ENCODE measurements at places on chromosomes 12 and 14. TPM values are rescaled to one million over a fixed set of nuclear protein-coding genes. Genes with fewer than 3 reads are reported as not detected.
A peak's percentile ranks its signal among the peaks of the same experiment; 100 is the strongest.

- no peak for DNase-seq
Measured at GRCh38 chr12:111826992-111827391, 15.0 kb upstream of the MAPKAPK5 start.

DNA sequence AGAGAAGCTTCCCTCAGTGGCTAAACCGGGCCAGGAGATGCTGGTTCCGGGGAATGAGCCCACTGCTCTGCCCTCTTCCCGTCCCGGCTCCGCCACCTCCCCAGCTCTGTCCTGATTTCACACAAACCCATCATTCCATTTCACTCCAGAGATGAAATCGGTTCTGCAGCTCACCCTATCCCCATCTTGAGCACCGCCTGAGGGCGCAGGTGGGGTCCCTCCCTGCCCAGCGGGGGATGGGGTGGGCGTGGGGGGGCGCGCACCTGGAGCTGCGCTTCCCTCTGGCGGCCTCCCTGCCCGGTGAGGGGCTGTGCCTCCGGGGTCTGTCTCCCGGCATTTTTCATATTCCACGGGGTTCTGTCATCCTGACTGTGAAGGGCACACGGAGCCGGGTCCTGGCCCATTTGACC, 44.7 kb downstream of the NOC4L start:
- DNase-seq: no peak

DNA sequence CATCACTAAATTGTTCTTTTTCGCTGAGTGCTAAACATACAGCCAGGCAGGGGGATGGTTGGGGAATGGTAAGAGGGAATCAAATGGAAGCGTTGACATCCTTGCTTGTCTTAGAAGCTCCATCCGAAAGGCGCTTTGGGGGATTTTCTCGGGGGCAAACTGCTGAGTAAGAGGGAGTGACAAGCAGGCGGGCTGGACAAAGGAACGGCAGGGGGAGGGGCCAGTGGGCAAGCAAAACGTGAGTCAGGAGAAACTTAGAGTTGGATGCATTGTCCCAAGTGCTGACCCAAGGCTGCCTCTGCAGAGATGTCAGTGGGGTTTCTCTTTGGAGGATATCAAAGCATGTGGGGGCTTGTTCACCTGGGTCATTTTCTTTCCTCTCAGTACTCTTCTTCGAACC, 480.5 kb downstream of the VRK1 start:
- DNase-seq: peak; percentile 66

DNA sequence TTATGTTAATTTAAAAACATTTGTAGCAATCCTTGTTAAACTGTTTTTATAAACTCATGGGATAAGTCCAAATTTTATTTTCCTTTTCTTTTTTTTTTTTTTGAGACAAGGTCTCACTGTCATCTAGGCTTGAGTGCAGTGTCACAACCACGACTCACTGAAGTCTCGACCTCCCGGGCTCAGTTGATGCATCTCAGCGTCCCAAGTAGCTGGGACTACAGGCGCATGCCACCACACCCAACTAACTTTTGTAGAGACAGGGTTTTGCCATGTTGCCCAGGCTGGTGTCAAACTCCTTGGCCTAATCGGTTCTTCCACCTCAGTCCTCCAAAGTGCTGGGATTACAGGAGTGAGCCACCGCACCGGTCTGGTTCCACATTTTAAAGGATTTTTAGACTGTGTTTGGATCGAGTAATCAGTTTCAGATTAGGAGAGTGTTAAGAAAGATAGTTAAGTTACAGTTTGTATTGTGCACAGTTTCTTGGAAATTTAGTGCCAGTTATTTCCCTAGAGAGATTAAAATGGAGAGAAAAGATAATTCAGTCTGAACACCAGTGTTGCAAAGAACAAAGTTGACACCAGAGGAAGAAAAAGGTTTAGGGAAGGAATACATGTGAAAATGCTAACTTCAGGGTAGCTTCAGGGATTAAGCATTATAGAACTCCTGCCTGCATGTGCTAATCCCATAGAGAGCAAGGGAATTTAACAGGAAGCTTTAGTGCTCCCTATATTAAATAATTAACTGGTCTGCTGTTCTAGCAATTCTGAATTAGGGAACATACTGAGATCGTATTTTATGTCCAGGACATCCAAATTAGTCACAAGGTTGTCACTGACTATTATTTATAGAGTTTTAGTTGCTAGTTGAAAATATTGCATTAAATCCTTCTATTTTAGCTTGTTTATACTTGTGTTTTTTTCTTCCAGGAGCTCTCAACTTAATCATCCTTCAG, 10.1 kb downstream of the RAP1B start:
- DNase-seq: no peak

The CLMN gene
- total RNA-seq: 8.7 TPM

The CLEC1A gene
- total RNA-seq: 5.5 TPM

The NPAS3 gene
- total RNA-seq: 5.8 TPM

The CHGA gene
- 1.2 TPM for total RNA-seq

Measured in esophagus muscularis mucosa (tissue), 4 donors.